ENCODE measurements at places on chromosomes 5 and 9. TPM values are rescaled to one million over a fixed set of nuclear protein-coding genes. Genes with fewer than 3 reads are reported as not detected.

Gene EPB41L4A
- polyA plus RNA-seq = 2.1 TPM

Gene SPATA31C1
- not detected for polyA plus RNA-seq

Gene UAP1L1
- 3.0 TPM for polyA plus RNA-seq

Gene C5orf58
- polyA plus RNA-seq = not detected

Gene SPINK7
- not detected for polyA plus RNA-seq

Gene ZNF367
- 0.21 TPM for polyA plus RNA-seq
